WTC11 (cell line): ENCODE measurements at places on chromosomes 7 and 10.

DNA sequence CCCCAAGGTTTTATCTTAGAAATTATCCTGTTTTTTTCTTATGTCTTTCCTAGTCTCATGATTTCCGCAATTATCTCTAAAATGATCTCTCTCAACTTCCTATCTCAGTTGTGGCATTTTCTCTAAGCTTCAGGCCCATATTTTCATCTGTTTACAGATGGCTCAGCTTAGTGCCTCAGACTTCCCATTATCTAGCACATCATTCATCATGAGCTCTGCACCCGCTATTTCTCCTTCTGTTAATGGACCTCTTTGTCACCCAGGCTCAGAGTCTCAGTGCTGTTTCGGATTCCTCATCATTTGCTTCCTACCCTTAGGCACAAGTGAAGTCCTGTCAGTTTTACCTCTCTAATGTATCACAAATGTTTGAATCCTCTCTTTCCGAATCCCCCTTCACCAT is 84.1 kb downstream of the BMPR1A start:
- H3K27ac ChIP-seq = peak overlapping the region; percentile 16
- H3K4me3 ChIP-seq = no peak overlapping the region
- H3K4me1 ChIP-seq = peaks cover 79% of the 10 kb centered on the region
- no peaks in the 10 kb centered on the region for H3K27me3 ChIP-seq
- DNase-seq = no peak

- peak; percentile 84 for DNase-seq
- no peaks in the 10 kb centered on the region for H3K36me3 ChIP-seq
- no peak overlapping the region for H3K4me3 ChIP-seq
- peaks cover 13% of the 10 kb centered on the region for H3K4me1 ChIP-seq
- peaks cover 10% of the 10 kb centered on the region for H3K27me3 ChIP-seq
Observed at GRCh38 chr10:84264611-84265141, 19.8 kb downstream of the RGR start.

DNA sequence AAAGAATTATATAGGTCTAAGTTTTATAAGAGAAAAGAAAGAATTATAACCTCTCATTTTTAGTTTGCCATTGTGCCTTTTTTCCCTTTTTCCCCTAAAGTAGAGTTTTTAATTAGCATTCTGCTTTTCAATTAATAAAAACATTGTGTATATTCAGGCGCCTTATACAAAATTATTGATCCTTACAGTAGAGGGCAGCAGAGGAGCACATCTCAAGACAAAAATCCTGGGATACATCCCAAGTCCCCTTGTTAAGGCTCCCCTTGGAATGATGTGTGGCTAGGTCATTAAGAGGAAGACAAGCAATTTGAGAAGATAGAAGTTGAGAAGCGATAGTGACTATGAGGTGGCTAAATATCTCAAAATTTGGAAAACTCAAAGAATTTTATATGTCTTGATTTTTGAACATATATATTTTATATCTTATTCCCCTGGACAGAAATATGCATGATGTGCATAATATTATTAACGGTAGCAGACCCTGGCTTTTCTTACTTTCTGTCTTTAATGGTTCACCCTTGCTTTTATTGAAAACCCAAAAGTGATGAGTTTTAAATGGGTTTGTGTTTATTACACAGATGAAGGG is 19.1 kb upstream of the TPK1 start:
- H3K27ac ChIP-seq = no peak overlapping the region
- no peaks in the 10 kb centered on the region for H3K27me3 ChIP-seq
- H3K4me3 ChIP-seq = no peak overlapping the region
- no peaks in the 10 kb centered on the region for H3K36me3 ChIP-seq
- H3K4me1 ChIP-seq = peaks cover 14% of the 10 kb centered on the region
- DNase-seq = no peak

- H3K4me3 ChIP-seq = no peak overlapping the region
- no peaks in the 10 kb centered on the region for H3K27me3 ChIP-seq
- no peak overlapping the region for H3K27ac ChIP-seq
- no peak for DNase-seq
- no peaks in the 10 kb centered on the region for H3K4me1 ChIP-seq
Observed at GRCh38 chr10:118968060-118968459, 61.5 kb upstream of the NANOS1 start.

DNA sequence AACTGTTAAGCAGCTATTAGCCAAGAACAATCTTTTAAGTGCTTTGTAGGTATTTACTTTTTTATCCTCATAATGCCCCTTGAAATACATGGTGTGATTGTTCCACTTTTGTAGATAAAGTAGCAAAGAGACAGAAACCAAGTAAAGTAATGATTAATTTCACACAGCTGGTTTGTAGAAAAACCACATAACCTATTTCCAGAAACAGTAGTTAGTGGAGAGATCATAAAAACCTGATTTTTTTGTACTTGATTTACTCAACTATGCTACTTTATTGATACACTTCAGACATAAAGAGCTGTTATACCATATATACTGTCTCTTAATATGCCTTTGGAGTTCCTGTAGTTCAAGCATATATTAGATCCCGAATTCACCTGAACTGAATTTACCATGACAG is 118.4 kb downstream of the SEMA3A start:
- DNase-seq = no peak
- H3K27ac ChIP-seq = no peak overlapping the region
- peaks cover 14% of the 10 kb centered on the region for H3K4me1 ChIP-seq
- H3K36me3 ChIP-seq = peaks cover 3% of the 10 kb centered on the region; the same call in 1 of the 2 replicates
- H3K4me3 ChIP-seq = no peak overlapping the region
- H3K27me3 ChIP-seq = no peaks in the 10 kb centered on the region

DNA sequence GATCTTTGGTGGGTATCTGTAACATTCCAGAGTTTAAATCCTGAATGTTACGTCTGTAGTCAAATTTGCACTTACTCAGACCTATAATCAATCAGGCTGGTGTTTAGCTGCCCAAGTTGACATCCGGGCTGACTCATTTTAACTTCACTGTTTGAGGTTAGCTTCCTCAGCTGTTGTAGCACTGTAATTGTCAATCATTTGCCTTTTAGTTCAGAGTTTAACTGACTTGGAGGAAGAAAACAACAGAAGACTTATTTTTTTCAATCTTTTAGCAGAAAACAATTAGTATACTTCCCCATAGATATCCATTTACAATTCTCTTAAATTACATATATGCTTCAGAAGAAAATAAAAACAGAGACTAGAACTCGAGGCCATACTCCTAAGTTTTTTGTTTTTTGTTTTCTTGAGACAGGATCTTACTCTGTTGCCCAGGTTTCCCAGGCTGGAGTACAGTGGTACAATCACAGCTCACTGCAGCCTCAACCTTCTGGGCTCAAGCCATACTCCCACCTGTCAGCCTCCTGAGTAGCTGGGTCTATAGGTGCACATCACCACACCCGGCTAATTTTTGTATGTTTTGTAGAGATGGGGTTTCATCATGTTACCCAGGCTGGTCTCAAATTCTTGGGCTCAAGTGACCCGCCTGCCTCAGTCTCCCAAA is 38.5 kb upstream of the LRRC17 start:
- H3K4me1 ChIP-seq = no peaks in the 10 kb centered on the region
- DNase-seq = no peak

- H3K27ac ChIP-seq = no peak overlapping the region
- DNase-seq = no peak
- no peak overlapping the region for H3K4me3 ChIP-seq
Observed at GRCh38 chr7:137110091-137110509, 233.4 kb downstream of the PTN start.

- no peaks in the 10 kb centered on the region for H3K36me3 ChIP-seq
- no peak for DNase-seq
- H3K27ac ChIP-seq = no peak overlapping the region
- peaks cover 7% of the 10 kb centered on the region for H3K4me1 ChIP-seq
Observed at GRCh38 chr10:78579995-78580394, 488.8 kb upstream of the ZMIZ1 start.

DNA sequence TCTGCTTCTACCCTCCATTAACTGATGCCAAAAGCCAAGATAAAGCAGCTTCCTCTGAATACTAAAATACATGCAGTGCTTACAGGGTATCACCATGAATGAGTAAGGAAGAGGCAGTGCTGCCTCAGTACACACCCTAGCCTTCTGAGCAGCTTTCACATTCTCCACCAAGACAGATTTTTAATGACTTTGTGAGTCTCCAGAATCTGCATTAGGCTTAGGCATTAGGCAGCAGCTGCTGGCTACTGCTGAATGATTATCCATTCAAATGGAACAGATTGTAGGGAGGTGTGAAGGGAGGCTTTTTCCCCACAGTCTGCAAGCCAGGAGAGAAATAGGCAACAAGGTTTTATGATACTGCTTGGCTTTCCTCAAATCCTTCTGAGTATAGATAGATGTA is 1226.7 kb upstream of the LRRN3 start:
- 0 out of 2 replicates have a peak overlapping the region, but pooled peaks have one; percentile 41 for H3K27ac ChIP-seq
- no peak overlapping the region for H3K4me3 ChIP-seq
- no peaks in the 10 kb centered on the region for H3K27me3 ChIP-seq
- peaks cover 8% of the 10 kb centered on the region for H3K4me1 ChIP-seq
- DNase-seq = no peak
- H3K36me3 ChIP-seq = no peaks in the 10 kb centered on the region

GRCh38 chr10:116417821-116418220 is 9.8 kb upstream of the PNLIPRP3 start:
- H3K27ac ChIP-seq = no peak overlapping the region
- H3K36me3 ChIP-seq = no peaks in the 10 kb centered on the region
- no peaks in the 10 kb centered on the region for H3K27me3 ChIP-seq

GRCh38 chr7:40760293-40760964 is 625.6 kb downstream of the SUGCT start:
- DNase-seq = no peak
- peaks cover 39% of the 10 kb centered on the region for H3K4me1 ChIP-seq
- no peak overlapping the region for H3K27ac ChIP-seq
- H3K4me3 ChIP-seq = no peak overlapping the region

- peak; percentile 89 for DNase-seq
- H3K4me3 ChIP-seq = no peak overlapping the region
- peaks cover 25% of the 10 kb centered on the region for H3K4me1 ChIP-seq
- no peaks in the 10 kb centered on the region for H3K27me3 ChIP-seq
- no peak overlapping the region for H3K27ac ChIP-seq
- H3K36me3 ChIP-seq = no peaks in the 10 kb centered on the region
Observed at GRCh38 chr10:47311932-47312662, 10.2 kb upstream of the GDF2 start.

DNA sequence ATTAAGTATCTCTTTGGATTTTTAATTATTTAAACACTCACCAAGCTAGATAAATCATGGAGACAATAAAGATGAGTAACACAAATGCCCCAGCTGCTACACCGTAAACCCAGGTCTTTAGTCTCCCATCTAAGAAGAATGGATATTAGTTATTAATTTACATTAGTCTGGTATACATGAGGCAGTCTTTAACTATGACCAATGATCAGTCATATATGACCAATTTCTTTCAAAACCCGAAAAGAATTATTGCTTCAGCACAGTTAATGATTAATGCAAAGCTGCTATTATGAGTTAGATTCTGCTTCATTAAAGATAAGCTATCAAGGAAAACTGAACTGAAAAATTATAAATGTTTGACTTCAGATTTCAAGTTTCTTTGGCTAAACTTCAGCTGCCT is 402.9 kb downstream of the PHF14 start:
- H3K4me3 ChIP-seq = no peak overlapping the region
- H3K27ac ChIP-seq = no peak overlapping the region
- H3K27me3 ChIP-seq = no peaks in the 10 kb centered on the region
- peaks cover 2% of the 10 kb centered on the region; the same call in 1 of the 2 replicates for H3K4me1 ChIP-seq

DNA sequence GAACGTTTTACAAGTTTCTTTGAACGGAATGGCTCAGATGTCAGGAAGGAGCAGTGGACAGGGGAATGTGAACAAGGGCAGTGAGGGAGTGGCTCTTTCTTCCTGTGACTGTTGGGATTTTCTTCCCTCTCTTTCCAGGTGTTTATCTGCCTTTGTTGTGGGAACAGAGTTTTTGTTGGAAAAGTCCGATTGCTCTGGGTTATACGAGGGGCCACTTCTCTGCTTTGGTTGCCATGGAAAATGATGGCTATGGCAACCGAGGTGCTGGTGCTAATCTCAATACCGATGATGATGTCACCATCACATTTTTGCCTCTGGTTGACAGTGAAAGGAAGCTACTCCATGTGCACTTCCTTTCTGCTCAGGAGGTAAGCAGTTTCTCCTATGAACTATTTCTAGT is 41.4 kb downstream of the ZRANB1 start:
- no peak overlapping the region for H3K4me3 ChIP-seq
- peak overlapping the region; percentile 35 for H3K27ac ChIP-seq
- H3K36me3 ChIP-seq = peaks cover 41% of the 10 kb centered on the region
- no peaks in the 10 kb centered on the region for H3K27me3 ChIP-seq
- DNase-seq = no peak
- H3K4me1 ChIP-seq = peaks cover 5% of the 10 kb centered on the region; the same call in 1 of the 2 replicates

DNA sequence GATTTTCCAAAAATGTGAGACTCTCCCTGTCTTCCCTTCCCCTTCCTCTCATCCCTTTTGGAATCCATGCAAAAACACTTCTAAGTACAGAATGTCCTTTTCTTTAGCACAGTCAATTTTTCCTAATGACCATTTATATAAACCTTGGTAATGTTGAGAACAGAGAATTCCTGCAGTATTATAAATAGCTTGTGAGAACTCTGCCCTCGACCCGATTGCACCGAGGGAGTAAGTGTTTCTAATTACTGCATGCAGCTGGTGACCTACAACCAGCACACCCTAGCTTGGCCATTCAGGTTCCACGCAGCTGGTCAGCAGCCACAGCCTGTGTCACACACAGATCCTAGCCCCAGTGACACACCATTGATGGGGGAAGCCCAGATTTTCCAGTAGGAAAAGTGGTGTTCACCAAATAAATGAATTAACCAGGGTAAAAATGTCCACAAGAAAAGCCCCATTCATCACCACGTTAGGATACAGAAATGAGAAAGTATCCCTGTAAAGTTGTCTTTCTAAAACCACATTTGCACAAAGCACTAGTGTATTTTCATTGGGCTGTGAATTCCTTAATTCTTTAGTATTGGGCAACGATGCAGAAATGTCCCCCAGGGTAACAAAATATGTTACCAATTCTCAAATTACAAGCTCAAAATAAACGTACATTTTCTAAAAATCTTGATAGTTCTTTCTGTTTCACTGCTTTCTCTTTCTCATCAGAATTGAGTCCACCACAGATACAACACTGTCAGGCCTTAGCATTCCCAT is 499.0 kb upstream of the KLF6 start:
- H3K4me1 ChIP-seq = peaks cover 17% of the 10 kb centered on the region
- H3K36me3 ChIP-seq = no peaks in the 10 kb centered on the region
- H3K27ac ChIP-seq = no peak overlapping the region
- no peak overlapping the region for H3K4me3 ChIP-seq

GRCh38 chr7:105164751-105165150 is 150.7 kb downstream of the KMT2E start:
- no peak for DNase-seq
- no peaks in the 10 kb centered on the region for H3K4me1 ChIP-seq
- H3K27ac ChIP-seq = no peak overlapping the region
- H3K4me3 ChIP-seq = no peak overlapping the region

- no peak overlapping the region for H3K27ac ChIP-seq
- DNase-seq = peak; percentile 8
- no peaks in the 10 kb centered on the region; the same call in 1 of the 2 replicates for H3K36me3 ChIP-seq
- H3K27me3 ChIP-seq = no peaks in the 10 kb centered on the region; the same call in 1 of the 2 replicates
- no peaks in the 10 kb centered on the region for H3K4me1 ChIP-seq
- H3K4me3 ChIP-seq = no peak overlapping the region
Observed at GRCh38 chr10:132484922-132485321, 52.7 kb upstream of the INPP5A start.

DNA sequence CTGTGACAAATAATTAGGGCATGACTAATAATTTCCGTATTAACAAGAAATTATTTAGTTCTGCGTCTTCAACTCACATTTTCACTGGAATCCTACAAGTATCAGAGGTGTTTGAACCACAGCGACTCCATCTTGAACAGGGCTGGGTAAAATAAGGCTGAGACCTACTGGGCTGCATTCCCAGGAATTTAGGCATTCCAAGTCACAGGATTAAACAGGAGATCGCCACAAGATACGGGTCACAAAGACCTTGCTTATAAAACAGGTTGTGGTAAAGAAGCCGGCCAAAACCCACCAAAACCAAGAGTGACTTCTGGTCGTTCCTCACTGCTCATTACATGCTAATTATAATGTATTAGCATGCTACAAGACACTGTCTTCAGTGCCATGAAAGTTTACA is 14.9 kb upstream of the LANCL2 start:
- no peaks in the 10 kb centered on the region for H3K36me3 ChIP-seq
- DNase-seq = no peak
- H3K4me1 ChIP-seq = peaks cover 13% of the 10 kb centered on the region
